DMS79 (cell line): ENCODE measurements at places on chromosomes 4 and X.

DNA sequence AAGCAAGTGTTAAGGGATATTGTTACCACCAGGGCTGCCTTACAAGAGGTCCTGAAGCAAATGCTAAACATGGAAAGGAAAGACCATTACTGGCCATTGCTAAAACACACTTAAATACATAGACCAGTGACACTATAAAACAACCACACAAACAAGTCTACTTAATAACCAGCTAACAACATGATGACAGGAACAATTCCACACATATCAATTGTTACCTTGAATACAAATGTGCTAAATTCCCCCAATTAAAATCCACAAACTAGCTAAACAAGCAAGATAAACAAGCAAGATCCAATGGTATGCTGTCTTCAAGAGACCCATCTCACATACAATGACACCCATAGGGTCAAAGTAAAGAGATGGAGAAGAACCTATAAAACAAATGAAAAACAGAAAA is 20.5 kb upstream of the MAGEA8 start:
- DNase-seq = no peak

GRCh38 chrX:2261831-2262667 is 238.7 kb downstream of the DHRSX start:
- no peak for DNase-seq

DNA sequence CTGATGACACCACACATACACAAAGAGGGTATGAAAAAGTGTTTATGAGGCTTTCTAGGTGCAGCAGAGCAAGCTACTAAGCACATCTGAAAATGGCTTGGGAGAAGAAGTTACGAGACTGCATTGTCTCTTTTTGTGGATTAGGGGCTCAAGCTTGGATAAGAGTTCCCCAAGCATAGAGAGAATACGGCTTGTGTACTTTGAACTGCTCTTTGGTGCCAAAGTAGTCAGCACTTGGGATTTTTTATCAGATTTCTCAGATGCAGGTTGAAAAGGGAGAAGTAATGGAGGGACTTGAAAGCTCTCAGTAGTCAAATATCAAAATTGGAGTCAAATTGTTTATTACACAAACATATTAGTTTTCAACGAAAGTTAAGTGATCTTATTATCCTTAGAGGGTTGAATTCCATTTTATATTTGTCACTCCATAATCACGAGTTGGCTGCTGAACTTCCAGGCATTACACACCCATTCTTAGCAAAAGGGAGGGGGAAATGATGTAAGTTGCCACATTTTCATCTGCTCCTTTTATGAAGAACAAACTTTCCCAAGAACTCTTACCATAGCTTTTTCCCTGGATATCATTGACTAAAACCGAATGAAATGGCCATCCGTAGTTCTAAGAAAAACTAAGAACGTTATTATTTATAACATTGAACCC is 1904.9 kb downstream of the PCDH7 start:
- DNase-seq = no peak

GRCh38 chrX:20452487-20452886 is 185.8 kb upstream of the RPS6KA3 start:
- no peak for DNase-seq

GRCh38 chr4:19300213-19300612 is 951.5 kb upstream of the SLIT2 start:
- no peak for DNase-seq

- no peak for DNase-seq
Observed at GRCh38 chr4:140138428-140138827, 15.6 kb downstream of the MAML3 start.

DNA sequence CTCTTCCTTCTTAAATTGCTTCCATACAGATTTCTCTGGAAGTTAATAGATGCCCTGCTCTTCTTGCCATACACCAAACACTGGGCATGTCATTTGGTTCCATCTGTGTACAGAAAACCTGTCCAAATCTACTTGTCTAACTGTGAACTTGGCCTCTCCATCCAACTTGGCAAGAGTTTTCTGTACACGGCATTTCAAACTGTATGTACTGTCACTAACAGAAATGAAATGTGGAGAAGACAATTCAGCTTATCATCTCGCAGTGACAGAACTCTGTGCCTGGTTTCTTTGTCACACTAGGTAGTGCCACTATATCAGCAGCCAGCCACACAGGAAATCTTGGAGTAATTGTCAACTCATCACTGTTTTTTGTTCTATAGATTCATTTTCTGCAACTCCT is 58.2 kb downstream of the CXXC4 start:
- no peak for DNase-seq

GRCh38 chrX:65034668-65035445 is 58.6 kb upstream of the ZC4H2 start:
- DNase-seq = no peak

DNA sequence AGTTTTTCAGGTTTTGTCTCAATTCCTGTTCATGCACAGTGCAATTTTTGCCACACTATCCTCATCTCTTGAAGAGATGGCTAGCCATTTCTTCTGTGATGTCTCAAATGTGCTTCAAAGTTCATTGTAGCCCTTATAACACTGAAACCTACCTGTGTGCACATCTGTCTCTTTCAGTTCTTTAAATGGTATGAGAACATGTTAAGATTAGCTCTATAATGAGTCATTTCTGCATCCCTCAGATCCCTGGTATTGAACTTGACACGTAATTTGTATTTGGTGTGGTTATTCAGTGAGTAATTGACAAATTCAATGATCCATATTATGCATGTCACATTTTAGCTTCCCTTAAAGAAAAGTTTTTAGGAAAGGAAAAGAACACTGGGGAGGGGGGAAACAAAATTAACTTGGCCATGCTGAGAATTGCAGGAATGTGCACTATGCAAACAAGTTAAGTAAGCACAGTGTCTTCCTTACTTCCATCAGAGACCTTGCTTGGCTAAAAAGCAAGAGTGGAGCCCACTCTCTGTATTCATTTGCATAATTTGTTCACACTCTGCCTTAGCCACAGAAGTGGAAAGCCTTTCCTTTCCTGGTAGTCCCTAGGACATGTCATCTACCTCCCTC is 659.8 kb upstream of the MAGEB2 start:
- DNase-seq = no peak

- no peak for DNase-seq
Observed at GRCh38 chrX:23694606-23695005, 27.3 kb downstream of the PRDX4 start.

- no peak for DNase-seq
Observed at GRCh38 chr4:16687011-16687410, 211.4 kb downstream of the LDB2 start.

DNA sequence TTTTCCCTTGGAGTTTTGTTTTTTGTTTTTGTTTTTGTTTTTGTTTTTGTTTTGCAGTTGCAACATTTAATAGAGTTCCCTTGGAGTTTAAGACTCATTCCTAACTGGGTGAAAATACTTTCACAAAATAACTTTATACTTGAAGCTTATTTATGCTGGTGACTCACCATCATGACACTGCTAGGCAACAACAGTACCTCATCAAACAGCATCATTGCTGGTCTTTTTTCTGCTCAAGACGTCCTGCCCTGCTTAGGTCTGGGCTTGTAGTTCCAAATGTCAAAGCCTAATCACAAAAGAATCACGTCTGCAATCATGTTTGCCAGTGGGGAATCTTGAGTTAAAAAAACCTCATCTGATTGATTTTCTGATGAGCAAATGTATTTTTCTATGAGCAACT is 105.7 kb upstream of the PRPS2 start:
- DNase-seq = no peak

DNA sequence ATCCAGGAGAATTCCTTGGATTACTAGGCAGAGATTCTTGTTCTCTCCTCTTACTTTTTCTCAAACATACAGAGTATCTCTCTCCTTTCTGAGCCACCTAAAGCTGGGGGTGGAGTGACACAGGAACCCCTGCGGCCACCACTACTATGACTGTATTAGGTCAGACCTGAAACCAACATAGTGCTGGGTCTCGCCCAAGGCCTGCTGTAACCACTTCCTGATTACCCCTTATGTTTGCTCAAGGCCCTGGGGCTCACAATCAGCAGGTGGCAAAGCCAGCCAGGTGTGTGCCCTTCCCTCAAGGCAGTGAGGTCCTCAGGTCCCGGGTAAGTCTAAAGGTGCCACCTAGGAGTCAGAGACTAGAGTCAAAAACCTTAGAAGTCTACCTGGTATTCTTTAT is 166.4 kb downstream of the PARM1 start:
- DNase-seq = no peak

GRCh38 chr4:150518559-150518958 is 63.4 kb upstream of the MAB21L2 start:
- no peak for DNase-seq

DNA sequence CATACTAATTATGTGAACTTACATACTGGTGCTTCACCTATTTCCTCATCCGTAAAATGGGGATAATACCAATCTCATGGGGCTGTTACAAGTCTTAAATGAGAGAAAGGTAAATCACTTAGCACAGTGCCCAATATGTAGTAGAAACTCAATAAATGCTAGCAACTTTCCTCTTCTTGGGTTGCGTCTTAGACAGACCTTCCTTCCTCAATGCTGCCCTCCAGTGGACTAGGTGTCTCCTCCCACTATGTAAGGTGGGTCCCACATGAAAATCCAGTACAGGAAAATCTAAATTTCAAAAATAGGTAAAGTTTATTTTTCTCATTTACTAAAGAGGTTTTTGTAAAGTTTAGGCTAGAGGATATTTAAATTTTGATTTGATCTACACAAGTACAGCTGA is 20.6 kb downstream of the ZDHHC9 start:
- DNase-seq = no peak

- DNase-seq = no peak
Observed at GRCh38 chr4:134147941-134148340, 53.6 kb downstream of the PABPC4L start.

GRCh38 chrX:14398725-14399124 is 130.6 kb upstream of the GLRA2 start:
- DNase-seq = no peak

DNA sequence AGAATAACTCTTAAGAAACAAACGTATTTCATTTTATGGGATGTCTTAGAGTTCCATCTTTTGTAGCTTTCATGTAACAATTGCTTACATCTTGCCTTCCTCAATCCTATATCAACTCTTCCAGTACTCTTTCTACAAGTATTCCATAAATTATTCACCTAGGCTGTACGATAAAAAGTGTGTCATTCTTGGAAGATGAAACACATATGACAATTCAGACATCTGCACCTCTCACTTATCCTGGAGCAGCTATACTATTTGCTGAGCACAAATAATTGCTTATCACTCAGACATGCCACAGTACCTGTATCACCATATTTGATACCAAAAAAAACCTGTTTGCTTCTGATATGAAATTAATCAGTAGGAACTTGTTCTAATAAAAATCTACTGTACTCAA is 1.0 kb downstream of the POF1B start:
- DNase-seq = no peak

DNA sequence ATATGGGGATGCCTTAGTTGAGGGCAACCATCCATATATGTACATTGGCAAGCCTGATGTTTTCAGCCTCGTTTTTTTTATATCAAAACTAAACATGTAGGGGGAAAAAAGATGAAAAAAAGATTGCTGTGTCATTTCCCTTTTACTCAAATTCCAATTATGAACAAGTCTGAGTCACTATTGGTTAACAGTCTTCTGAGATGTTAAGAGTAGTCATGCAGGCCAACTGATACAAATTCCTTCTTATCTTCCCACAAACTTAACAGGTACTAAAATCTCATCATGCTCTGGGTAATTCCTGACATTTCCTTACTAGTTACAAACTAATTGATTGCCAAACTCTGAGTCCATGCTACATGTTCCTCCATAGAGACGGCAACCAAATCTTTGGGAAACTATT is 222.1 kb downstream of the FRMPD4 start:
- no peak for DNase-seq

GRCh38 chrX:154541896-154542722 is 4.5 kb downstream of the G6PD start:
- no peak for DNase-seq

- no peak for DNase-seq
Observed at GRCh38 chrX:123525123-123525725, 207.6 kb downstream of the THOC2 start.

GRCh38 chrX:22155126-22155525 is 117.6 kb upstream of the CBLL2 start:
- no peak for DNase-seq

GRCh38 chr4:67725132-67725531 is 24.2 kb upstream of the UBA6 start:
- DNase-seq = no peak

DNA sequence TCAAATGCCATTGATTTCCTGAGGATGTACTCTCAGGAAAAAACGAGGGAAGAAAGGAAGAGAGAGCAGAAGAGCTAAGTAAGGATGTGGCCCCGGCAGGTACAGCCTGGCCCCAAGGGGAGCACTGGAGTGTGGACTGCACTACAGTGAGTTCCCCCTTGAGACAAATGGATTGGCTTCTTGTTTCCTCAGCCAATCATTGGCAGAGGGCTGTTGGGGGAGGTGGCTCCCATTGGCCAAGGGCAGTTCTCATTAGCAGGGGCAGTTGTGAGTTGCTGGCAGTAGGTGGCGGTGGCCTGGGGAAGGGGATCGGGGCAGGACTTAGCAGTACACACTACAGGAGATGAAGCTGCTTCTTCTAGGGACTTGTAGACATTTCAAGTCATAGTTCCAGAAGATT is 24.1 kb upstream of the OCIAD2 start:
- no peak for DNase-seq

- no peak for DNase-seq
Observed at GRCh38 chr4:176443117-176443516, 123.4 kb downstream of the SPCS3 start.

DNA sequence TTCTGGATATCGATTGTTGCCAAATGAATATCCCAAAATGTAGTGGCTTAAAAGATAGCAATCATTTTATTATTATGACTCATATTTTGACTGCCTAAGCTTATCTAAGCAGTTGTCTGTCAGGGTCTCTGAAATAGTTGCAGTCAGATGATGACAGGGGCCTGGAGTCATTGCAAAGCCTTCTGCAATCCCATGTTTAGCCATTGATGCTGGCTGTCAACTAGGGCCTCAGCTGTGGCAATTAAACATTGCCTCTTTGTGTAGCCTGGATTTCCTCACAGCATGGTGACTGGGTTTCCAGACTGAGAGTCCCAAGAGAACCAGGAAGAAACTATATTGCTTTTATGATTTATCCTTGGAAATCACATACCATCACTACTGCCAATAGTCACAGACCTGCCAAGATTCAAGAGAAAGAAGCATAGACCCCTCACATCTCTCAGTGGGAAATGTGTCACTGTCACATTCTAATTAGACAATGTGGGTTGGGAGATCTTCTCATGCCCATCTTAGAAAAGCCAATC is 227.3 kb upstream of the NOCT start:
- no peak for DNase-seq

- DNase-seq = no peak
Observed at GRCh38 chr4:150543042-150543441, 38.9 kb upstream of the MAB21L2 start.
